Cortex of kidney (tissue), 1 donor: ENCODE measurements at places on chromosomes 2 and 18.

- DNase-seq = no peak
Measured at GRCh38 chr2:122523143-122523542, 767.7 kb downstream of the TSN start.

DNA sequence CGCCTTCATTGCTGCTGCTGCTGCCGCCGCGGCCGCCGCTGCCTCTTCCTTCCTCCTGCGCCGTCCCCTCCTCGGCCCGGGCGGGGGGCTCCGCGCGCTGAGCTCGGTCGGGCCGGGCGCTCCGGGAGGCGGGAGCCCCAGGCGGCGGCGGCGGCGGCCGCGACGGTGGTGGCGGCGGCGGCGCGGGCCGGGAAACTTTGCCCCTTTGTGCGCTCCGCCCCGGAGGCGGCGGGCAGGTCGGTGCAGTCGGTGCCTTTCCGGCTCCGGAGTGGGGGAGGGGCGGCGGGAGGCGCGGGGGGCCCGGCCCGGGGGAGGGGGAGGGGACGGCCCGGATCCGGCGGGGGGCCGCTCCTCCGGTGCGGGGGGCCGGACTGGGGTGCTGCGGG lies 205 bp downstream of the TET3 start:
- no peak for DNase-seq

DNA sequence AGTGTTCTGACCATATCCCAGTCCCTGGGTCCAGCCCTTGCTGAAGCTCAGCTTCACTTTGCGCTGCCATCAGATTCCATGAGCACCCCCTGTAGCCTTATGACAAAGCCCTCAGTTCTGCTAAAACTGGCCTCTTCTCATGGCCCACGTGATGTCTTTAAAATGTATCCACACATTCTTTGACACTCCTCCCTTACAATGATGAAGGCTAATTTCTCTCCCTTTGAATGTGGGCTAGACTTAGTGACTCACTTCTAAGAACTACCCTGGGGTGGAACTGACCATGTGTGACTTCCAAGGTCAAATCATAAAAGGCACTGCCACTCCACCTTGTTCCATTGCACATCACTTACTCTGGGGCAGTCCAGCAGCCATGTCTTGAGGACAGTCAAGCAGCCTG lies 45.4 kb upstream of the GORASP2 start:
- no peak for DNase-seq

DNA sequence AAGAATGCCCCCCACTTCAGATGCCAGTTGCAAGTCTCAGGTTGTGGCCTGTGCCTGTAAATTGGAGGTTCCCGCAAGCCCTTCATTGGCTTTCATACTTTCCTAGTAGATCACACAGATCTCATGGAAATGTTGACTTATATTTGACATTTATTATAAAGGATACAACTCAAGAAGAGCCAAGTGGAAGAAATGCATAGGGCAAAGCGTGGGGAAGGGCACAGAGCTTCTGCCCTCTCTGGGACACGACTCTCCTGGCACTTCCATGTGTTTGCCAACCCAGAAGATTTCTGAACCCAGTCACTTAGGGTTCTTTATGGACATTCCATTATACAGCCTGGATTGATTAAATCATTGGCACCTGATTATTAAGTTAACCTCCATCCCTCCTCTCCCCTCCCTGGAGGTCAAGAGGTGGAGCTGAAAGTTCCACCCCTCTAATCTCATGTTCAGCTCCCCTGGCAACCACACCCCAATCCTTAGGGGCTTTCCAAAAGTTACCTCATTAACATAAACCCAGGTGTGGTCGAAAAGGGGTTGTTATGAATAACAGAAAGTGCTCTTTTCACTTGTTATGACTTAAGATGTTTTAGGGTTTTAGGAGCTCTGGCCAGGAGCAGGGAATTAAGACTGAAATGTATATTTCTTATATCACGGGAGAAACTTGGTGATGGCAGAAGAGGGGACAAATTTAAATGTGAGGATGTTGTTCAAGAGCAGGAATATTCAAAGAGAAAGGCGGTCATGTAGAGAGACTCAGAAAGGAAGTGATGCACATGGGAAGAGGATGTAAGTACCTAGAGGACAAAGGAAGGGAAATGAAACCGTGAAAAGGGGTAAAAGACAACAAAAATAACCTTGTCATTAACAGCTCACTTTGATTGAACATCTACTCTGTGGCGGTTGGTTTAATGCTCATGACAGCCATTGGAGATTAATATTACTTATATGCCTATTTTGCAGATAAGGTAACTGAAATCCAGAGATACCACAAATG lies 31.8 kb downstream of the SP100 start:
- DNase-seq = no peak

GRCh38 chr18:60044290-60045006 lies 144.7 kb downstream of the PMAIP1 start:
- DNase-seq = no peak

GRCh38 chr2:176455816-176456291 lies 186.6 kb downstream of the MTX2 start:
- DNase-seq = no peak

GRCh38 chr2:113974727-113975126 lies 84.8 kb downstream of the ACTR3 start:
- no peak for DNase-seq

GRCh38 chr2:227462462-227462951 lies 9.4 kb upstream of the AGFG1 start:
- no peak for DNase-seq

DNA sequence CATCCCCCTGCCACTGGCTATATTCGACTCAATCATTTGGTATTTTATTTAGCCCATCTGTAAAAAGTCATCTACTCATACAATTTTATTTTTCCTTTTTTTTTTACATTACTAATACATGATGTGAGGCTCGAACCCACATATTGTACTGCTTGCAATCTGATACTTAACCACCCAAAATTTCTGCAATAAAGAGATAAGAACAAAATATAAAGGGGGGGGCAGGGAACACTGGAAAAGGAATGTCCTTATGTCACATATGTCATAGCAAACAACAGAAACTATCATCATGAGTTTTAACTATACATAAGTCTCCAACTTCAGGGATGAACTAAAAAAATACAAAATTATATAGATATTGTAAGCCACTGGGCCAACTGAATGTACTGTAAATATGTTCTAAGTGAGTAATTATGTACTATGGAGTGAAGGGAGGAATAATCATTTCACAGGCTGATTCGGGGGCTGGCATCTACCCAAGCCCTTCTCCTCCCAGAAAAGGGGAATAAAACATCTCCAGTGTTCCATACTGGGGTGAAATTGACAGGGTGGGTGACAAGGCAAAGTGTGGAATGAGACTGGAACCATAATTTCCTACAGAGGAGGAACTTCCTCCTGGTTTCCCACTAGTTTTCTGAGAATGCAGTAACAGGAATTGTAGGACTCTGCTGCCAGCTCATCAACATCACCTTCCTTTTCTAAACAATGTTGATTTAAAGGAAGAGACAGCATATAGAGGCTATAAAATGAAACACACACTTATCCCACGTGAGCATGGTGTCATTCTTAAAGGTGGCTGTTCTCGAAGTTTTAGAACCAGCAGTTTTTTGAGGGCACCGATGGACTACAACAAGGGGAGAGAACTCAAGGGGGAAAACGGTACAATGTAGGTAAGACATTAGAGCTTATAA lies 79.5 kb downstream of the FARSB start:
- DNase-seq = no peak

DNA sequence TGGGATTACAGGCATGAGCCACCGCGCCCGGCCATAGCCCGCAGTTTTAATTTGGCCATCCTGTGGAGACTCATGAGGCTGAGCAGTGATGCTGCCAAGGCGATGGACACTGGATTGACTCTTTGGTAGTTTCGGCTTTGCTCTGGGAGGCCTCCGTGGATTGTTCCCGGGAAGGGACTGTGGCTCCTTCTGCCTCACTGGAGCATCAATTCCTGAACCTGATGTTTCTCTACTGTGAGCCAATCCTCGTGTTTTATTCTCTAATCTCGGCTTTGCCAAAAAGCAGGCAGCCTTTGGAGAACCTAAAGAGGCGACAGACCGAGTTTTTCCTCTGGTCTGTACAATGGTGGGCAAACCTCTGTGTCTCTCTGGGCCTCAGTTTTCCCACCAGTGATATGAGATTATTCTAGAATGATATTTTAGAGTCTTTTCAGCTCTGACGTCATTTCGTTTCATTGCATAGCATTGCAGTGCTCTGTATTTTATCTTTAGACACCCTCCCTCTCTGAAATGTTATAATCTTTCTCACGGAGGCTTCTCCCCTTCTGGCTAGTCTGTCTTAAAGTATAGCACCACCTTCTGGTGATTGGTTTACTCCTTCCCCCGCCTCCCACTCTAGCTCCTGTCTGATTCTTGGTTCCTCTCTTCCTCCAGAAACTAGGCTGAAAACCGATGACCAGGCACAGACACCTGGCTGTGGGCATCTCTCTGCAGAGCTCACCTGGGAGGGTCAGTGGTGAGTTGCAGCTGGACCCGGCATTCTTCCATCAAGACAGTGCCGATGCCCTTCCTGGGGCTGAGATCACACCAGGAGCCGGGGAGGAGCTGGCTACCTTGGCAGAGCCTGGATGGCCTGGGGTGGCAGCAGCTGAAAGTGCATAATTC lies 341.3 kb downstream of the MYCN start:
- no peak for DNase-seq

DNA sequence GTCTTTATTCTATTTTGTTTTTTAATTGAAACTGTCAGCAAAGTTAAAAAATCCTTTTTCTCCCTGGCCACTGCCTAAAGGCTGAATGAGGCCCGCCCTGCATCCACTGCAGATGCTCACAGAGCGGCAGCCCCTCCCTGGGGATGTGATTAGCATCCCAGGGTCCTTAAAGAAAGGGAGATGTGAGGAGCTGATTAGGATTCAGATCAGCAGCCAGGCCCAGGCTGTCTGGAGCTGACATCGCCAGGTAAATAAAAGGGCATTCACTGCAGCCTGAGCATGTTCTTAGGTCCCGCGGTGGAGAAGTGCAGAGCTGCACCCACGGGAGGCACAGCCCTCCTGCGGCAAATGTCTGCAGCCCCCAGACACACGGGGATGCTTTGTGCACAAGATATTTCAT lies 83.8 kb downstream of the LONRF2 start:
- DNase-seq = no peak
